ENCODE measurements at places on chromosomes 4 and X.

DNA sequence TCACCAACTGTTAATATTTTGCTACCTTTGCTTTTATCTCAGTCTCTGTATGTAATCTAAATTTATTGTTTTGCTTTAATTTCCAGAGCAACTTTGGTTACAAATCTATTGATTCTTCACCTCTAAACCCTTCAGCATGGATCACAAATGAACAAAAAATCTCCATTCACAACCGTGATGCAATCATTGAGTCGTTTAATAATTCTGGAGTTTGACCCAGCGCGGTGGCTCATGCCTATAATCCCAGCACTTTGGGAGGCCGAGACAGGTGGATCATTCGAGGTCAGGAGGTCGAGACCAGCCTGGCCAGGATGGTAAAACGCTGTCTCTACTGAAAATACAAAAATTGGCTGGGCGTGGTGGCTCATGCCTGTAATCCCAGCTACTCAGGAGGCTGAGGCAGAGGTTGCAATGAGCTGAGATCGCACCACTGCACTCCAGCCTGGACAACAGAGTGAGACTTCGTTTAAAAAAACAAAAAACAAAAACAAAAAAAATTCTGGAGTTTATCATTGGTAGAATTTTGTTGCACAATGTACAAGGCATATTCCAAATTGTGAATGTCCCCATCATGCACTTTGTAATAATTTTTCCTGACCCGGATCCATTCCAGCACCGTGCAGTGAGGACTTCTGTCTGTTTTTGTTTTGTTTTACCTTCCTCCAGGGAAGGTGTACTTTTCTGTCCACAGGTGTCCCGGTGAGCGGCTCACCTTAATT is 2.3 kb upstream of the IDUA start:
- DNase-seq, result no peak

DNA sequence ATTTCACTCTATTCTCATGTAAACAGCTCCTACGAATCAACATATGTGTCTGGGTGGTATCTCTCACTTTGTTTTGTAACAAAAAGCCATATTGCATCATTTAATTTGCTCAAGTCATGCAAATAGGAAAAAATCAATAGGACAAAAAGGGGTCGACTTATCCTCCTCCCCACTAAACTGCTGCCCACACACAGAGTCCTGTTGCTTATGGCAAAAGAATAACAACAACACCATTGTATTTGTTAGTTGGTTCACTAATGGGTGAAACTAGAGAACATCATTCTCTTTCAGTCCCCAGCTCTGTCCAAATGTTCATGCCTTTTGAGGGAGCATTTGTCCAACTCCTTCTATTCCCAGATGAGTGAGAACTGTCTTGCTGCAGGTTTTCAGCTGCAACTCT is 2.1 kb downstream of the HHIP start:
- DNase-seq, result no peak

- no peak for DNase-seq
Observed at GRCh38 chr4:79700356-79700755, 292.3 kb upstream of the GK2 start.

DNA sequence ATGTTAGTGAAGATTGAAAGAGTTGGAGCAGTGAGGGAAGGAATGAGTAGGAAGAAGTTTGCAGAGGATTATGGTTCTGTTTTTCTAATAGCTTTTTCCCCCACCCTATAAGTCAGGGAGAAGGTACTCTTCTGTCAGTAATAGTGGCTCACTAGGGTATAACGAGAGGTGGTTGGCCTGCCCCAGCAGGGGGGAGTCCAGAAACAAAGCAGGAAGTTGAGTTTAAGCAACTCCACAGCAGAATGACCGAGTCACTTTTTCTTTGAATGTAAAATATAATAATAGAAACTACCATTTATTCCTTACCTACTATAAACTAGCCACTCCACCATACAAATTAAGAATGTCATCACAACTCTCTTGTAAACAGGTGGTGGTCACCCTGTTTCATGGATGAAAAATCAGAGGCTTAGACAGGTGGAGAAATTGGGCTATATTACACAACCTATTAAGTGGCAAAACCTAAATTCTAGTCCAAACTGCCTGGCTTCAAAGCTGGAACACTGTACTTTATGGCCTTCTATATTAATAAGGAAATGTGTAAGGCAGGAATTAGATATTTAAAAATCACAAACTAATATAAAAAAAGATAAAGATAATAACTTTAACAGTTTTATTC is 21.9 kb downstream of the AP1AR start:
- no peak for DNase-seq

DNA sequence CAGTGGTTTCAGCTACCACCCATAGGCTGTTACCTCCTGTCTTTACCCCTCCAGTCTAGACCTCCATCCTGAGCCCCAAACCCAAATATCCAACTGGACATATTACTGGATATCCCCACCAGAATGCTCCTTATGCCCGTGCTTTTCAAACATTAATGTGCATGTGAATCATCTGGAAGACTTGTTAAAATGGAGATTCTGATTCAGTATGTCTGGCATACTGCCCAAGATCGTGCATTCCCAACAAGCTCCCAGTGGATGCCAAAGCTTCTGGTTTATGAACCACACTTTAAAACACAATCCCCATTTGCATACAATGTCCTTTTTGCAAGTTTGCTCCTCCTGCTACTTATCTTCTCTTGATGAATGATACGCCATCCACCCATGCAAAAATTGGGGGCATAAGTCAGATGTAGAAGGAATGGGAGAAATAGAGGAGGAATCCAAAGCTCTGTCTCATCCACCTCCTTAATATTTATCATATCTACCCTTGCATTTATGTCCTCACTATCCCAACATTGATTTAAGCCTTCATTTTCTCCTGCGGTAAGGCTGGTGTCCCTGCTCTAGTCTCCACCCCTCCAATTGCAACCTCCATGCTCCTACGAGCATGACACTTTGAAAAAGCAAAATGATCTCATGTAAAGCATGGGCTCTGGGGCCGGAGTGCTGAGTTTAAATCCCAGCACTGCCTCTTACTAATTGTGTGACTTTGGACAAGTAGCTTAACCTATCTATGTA is 7.4 kb upstream of the PGRMC1 start:
- DNase-seq, result no peak

GRCh38 chr4:47590325-47590724 is 105.2 kb downstream of the ATP10D start:
- no peak for DNase-seq
